ENCODE measurements at places on chromosomes 4 and X. TPM values are rescaled to one million over a fixed set of nuclear protein-coding genes. Genes with fewer than 3 reads are reported as not detected.

DNA sequence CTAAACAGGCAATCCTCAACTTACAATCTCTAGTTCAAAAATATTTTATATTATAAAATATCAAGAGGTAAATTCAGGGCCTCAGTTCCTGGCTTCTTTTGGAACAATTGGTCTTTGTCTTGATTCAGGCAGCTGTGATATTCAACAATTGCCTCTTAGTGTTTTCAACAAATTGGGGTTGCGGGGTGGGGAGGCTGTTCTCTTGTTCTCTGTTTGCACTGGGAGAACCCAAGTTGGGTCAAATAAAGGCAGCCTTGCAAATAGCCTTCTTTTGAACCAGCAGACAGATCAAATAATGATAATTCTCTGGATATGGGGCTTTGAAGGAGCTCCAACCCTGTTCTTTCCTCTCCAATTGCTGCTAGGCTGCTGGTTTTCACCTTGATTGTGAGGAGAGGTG, 142.5 kb downstream of the COL4A5 start:
- no peak for DNase-seq

SLC10A3 gene
- 18.5 TPM for polyA plus RNA-seq

ADGRG2 gene
- polyA plus RNA-seq: 0.05 TPM

DNA sequence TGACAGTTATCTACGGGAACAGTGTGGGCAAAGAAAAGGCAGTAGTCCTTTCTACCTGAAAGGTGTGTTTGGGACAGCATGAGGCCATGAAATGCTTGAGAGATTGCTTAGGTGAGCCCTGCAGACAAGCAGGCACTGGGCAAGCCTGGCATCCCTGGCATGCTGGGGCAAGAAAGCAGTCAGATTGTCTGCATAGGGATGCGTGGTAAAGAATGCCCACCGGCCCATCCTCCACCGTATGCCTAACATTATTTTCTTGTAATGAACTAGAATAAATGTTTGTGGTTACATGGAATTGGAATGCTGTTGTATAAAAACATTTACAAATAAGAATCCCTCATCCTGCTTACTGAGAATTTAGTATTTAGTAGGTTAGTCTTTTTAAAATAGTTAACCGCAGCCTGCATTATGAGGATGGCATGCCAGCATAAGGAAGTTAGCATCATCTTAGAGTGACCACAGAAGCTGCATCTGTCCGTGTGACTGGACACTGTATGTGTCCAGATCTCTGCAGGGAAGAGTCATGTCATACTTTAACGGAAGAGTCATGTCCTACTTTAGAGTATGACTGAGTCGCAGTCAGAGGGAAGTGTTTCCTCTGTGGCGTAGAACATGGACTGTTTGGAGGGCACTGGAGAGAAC, 18.9 kb downstream of the ZBTB49 start:
- no peak for DNase-seq

DNA sequence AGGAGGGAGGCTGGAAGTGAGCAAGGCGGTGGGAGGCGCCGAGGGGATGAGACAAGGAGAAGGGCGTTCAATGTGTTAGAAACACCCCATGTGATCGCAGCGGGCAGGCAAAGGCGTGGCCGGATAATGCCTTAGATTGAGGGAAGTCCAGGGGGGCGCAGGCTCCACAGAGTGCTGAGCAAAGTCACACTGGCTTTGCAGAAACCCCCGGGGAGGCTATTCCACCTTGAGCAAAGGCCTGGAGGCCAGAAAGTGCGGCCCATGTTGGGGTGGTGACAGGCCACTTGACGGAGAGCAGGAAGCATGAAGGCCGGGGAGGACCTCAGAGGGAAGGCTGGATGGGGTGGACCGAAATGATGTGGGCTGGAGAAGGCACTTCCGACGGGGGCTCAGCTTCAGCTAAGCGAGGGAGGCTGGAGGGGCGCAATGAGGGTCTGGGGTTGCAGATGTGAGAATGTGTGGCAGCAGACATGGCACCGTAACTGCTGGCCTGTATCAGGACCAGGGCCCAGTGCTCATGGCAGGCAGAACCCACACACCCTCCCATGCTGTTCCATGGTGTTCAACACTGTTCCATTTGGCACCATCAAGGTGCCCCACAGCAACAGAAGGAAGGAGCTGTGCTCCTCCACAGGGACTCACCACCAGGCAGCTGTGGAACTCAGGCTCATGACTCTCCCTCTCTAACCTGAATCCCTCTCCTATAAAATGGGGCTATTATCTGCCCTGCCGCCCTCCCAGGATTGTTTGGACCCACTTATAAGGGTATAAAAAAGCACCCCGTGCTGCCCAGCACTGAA, 50.3 kb downstream of the HMX1 start:
- DNase-seq: no peak

- DNase-seq: no peak
Measured at GRCh38 chr4:113603911-113604310, 157.6 kb downstream of the CAMK2D start.

PPP4R3C gene
- not detected for polyA plus RNA-seq

GRCh38 chr4:27098034-27098433, 237.4 kb downstream of the STIM2 start:
- DNase-seq: no peak

DNA sequence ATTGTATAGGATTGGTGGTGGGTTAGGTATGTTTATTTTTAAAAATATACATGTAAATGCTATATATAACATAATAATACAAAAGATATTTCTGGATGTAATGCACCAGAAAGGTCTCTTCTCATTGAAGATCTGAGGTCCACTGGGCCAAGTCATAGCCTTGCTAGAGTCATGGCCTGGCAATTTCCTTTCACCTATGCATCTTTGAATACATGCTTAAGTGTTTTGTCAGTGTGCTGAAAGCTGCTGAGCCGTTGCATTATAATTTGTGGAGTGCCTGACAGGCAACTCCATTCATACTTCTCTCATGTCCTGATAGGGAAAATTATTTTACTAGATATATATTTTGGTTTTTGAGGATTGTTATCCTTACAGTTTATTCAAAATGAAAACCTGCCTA, 410.2 kb upstream of the CT83 start:
- no peak for DNase-seq

GRCh38 chrX:47573341-47574075, 8.7 kb upstream of the TIMP1 start:
- DNase-seq: no peak

DNA sequence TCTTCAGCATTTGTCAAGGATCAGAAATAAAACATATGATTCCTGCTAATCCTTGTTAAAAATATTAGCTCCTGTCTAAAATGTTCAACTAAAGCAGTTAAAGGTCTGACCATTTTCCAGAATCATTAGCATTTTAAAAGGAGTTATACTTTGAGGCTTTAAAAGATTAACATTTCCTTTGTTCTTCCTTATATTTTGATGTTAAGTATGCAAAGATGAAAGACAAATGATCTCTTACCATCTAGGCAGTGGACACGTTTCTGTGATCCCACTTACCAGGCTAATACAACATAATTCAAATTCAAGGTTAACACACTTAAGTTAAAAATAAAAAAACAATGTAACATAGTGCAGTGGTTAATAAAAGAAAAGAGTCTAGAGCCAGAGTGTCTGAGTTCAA, 61.8 kb upstream of the COX18 start:
- DNase-seq: no peak

MMRN1 gene
- polyA plus RNA-seq: 0.26 TPM

DNA sequence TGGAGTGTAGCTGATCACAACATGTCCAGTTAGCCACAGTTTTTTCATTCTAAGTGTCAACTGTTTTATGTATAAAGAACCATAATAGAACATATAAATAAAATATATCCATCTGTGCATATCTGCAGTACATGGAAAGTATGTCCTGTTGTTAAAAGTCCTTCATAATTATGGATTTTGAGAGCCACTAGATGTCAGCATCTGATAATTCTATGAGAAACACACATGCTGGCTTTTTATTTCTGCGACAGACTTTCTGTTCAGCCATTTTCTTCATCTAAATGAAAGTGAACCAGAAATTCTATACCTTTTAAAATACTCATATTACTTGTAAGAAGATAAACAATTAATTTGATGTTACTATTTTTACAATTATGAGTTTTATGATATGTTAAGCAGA, 251.5 kb downstream of the GPM6A start:
- DNase-seq: no peak

UGT2B15 gene
- not detected for polyA plus RNA-seq

GYG2 gene
- 0.05 TPM for polyA plus RNA-seq

CPLX1 gene
- polyA plus RNA-seq: 0.13 TPM

- DNase-seq: no peak
Measured at GRCh38 chrX:126658447-126658846, 105.8 kb upstream of the DCAF12L1 start.

DNA sequence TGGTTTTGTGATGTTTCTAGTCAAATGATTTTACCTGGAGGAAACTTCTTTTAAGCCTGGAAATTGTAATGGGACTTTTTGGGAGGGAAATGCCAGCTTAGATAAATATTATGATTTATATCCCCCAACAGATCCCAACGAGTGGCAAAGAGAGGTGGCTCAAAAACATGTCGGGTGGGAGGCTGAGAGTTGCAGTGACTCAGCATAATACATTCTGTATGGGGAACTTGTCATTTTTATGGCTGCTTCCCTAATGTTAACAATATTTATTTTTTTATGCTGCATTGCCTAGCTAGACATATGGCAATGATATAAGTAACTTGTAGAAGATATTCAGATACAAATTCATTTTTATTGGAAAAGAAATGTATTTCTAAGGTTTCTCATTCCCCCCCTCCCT, 219.0 kb downstream of the ARHGAP10 start:
- no peak for DNase-seq

CXorf38 gene
- polyA plus RNA-seq: 14.4 TPM

- no peak for DNase-seq
Measured at GRCh38 chr4:187085339-187085738, 361.7 kb upstream of the FAT1 start.

GRCh38 chr4:143399113-143399949, 62.7 kb downstream of the GAB1 start:
- no peak for DNase-seq

- no peak for DNase-seq
Measured at GRCh38 chrX:10110316-10110935, 46.3 kb upstream of the CLCN4 start.

MAGEA4 gene
- polyA plus RNA-seq: not detected

TMEM35A gene
- polyA plus RNA-seq: not detected

DNA sequence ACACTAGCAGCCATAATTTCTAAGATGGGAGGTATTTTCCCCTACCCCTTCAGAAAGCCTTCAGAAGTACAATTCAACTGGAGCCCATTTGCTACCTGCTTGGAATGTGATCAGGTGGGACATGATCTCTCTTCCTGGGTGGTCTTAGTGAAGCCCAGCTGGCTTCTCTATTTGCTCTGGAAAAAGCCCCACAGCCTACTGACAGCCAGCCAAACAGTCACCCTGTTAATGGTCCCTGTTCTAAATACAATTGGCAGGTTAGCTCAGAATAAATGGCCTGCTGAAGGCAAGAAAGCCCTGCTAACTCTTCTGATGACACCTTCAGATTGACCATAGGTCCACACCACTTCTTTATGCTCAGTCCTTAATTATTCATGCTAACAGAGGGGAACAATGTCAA, 39.9 kb downstream of the HS6ST2 start:
- DNase-seq: no peak

DNA sequence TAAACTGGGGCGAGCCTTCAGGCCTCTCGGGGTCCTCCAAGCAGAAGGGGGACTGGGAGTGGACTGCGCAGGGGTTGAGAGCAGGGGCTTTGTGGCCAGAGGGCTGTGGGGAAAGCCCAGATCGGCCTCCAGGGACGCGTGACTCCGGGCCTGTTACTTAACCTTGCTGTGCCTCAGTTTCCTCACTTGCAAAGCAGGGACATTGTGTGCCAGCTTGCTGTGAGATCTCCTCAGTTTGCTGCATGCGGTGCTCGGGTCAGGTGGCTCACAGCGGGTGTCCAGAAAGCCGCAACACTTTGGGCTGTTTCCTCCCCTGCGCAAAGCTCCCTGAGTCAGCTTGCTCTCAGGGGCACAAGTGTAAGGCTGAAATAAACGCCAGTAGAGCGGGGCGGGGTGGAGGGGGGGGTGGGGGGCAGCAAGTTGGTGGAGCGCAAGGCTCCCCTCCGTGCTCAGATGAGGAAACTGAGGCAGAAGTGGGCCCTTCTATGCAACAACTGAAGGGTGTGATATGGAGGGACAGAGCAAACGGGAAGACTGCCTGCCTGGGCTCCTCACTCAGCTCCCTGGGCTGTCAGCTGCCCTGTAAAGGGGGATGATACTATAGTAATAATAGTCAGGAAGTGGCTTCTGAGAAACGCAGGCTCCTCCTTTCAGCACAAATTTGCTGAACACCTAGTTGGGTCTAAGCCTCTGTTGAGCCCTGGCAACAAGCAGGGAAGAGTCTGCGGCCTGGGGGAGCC, 101.0 kb downstream of the HMX1 start:
- no peak for DNase-seq

All from GM12878 (cell line).